ENCODE measurements at places on chromosomes 6 and 20.

GRCh38 chr6:83071023-83071422 lies 3.6 kb downstream of the DOP1A start:
- DNase-seq: no peak

- DNase-seq: peak; percentile 75
Measured at GRCh38 chr20:46013829-46014516, 5.3 kb downstream of the MMP9 start.

DNA sequence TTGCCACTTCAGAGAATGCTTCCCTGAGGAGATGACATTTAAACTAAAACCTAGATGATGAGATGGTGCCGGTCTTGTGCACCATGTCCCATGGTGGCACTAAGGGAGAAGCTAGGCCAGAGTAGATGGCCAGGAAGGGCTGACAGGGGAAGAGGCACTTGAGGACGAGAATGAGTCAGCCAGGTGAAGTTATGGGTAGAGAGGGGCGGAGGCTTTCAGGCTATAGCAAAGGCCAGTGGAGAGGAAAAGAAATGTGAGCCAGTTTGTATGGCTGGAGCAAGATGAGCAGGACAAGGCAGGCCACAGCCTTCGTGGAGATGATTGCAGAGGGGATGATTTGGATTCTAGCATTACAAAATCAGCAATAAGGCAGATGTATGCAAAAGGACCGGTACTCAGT lies 44.7 kb upstream of the ADGRF4 start:
- DNase-seq: no peak

DNA sequence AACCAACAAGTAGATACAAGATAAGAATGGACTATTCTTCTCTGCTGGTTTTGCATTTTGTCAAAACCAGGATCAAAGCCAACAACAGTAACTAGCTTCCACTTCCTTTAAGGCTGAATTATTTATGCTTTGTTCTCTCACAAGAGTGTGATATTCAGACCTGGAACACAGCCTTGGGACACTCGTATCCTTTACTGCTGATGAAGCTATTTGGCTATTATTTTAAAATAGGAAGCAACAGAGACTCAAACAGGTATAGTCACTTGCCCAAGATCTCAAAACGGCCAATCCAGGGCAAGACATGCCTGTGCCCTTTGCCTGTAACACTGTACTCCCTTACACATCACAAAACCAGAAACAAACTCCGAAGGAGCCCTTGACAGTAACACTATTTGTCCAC lies 19.9 kb downstream of the SPTLC3 start:
- DNase-seq: no peak

DNA sequence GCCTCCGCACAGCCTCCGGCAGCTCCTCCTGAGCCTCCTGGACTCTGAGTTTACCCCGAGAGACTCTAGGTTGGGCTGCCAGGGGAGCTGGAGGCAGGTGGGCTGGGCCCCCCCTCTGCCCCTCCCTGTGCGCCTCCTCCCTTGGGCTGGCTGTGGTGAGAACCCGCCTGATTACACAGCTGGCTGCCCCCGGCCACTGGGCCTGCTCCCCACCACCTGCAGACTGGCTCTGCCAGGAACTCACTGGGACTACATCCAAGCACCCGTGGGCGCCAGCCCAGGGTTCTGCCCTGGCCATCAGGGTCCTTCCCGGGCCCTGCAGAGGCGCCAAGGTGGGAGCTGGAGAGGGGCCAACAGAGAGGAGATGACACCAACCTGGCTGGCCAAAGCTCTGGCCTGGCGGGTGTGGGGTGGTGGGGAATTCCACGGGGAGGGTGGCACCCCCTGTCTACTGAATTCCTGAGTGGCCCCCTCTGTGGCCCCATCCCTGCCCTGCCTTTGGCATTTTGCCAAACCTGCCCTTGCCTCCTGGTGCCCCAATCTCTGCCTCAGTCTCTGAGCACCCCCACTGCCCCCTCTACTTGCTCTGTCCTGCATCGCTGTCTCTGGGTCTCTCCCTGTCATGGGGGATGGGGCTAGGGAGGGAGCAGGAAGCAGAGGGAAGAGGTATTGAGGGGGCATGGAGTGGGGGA lies 21.9 kb upstream of the CDH22 start:
- no peak for DNase-seq

GRCh38 chr20:61629602-61630390 lies 377.7 kb downstream of the CDH4 start:
- DNase-seq: no peak

DNA sequence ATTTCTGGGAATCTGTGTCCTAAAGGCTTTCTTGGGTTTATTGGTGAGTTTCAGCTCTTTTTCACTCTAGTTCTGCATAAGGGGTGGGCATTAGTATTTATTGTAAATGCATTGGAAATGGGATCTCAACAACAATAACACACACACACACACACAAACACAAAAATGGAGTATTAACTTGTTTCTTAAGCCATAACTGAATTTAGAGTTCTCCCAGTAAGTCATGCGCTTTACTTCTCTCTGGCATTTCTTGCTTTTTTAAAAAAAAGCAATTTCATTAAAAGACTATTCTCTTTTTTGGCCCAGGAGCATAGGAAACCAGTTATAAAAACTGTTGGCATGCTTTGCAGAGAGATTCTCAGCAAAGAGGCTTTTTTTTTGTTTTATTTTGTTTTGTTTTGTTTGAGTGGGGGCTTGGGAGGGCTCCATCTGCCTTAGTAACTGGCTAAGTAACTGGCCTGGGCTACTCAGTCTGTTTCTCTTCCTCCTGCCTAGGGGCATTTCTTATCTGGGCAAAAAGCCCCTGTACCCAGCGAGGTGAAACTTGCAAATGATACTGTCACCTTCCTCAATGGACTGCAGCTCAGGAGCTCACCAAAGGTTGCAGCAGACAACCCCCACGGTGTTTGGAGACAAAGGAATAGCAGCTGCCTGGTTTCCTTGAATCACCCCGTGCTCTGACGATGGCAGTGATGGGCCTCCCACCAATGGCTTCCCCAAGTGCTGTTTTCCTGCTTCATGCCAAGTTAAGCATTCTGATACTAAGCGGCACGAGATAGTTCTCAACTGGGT lies 128.5 kb downstream of the BCAS1 start:
- peak; percentile 40 for DNase-seq

DNA sequence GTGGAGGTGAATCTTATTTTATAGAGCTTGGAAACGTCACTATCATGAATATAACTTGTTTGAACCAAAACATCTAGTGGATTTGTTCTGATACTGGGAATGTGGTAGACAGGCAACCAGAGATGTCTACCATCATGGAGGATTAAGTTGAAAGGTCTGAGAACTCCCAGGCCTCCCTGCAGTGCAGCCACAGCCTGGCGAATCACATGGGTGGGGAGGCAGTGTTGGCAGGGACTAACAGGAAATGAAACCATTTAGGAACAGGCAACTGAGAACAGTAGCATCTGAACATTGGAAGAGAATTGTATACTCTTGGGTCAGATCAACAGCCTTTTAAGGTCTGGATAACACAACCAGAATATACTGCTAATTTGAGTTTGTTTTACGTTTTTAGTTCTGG lies 22.3 kb upstream of the CEP162 start:
- DNase-seq: no peak

DNA sequence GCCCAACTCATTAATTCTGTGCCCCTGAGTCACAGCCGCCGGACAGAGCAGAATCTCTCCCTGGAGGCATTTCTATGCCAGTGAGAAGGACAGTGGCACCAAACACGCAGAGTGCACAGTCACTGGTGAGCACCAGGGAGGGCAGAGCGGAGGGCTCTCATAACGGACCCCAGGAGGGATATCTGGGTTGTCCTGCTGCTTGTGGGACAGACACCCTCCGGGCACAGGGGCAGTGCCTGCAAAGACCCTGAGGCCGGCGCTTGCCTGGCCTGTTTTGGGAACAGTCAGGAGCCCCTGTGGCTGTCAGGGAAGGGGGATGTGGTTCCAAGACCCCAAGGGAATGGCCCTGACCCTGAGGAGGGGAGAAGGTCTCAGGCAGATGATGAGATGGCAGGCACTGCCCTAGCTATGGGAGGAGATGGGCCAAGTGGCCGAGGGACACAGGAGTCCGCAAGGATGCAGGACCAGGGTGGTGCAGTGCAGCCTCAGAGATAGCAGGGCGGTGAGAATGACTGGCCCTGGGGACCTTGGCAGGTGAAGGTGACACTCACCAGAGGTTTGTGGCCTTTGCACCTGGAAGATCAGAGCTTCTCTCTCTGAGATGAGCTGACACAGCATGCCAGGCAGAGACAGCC lies 270.8 kb downstream of the SMOC2 start:
- no peak for DNase-seq

DNA sequence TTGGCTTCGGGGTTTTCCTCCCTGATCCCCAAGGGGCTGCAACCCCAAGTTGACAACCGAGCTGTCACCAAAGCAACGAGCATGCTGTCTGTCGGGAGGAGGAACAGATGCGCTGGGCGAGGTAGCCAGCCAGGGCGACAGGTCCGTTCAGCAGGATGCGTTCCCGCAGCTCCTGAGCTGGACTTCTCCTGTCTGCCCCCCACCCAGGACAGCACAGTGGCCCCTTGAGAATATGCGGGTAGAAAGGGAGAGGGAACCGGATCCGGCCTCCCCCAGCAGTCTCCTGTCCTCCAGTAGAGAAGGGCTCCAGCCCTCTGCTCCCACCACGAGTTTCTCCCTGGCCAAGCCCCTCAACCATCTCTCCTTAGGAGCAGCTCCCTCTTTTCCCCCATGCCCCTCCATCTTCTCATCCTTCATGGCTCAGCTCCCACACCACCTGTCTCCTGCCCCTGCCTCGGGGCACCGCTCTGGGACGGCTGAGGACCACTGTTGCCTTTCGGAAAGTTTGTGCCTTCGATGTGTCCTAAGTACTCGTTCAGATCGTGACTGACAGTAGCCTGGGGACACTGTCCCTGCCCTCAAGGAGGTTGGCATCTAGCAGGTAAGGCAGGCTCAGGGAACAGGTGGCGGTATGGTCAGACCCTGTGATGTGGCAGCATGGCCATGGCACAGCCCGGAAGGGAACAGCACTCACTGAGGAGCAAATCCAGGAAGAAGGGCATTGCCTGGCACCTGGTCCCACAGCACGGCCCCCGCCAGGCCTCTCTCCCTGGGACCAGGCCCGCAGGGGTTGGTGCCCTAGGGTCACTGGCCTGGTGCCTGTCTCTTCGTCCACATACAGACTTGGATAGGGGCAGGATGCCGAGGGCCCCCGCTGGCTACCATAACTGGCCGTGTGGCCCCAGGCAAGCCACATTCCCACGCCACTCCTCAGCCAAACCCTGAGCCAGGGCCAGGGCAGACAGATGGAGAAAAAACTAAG lies 96.3 kb downstream of the ASXL1 start:
- DNase-seq: no peak

DNA sequence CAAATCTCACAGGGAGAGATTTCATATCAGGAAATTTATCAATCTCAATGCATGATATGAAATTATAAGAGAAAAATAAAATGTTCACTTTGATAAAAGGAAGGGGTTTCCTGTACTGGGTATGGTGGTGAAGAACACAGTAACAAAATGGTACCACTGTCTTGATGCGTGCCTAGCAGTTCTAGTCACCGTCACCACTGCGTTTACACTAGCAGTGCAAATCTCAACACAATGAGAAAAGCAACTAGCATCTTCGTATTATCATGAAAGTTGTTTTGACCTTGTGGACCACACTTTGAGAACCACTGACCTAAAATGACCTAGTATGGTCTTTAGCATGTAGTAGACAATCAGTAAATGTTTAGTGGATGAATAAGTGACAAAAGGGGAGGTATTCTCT lies 68.4 kb upstream of the ADGRF4 start:
- no peak for DNase-seq

DNA sequence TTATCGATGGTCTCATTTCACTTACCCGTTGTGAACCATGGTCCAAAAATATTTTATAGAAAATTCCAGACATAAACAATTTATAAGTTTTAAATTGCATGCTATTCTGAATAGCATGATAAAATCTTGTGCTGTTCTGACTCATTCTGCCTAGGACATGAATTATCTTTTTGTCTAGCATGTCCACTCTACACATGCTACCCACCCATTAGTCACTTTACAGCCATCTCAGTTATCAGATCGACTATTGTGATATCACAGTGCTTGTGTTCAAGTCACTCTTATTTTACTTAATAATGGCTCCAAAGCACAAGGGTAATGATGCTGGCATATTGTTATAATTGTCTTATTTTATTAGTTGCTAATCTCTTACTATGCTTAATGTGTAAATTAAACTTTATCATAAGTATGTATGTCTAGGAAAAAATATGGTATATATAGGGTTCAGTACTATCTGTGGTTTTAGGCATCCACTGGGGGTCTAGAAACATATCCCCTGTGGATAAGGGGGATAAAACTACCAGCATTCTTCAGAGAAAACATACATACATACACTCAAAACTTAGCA lies 252.0 kb upstream of the HTR1E start:
- no peak for DNase-seq

- DNase-seq: no peak
Measured at GRCh38 chr20:39574061-39574460, 611.9 kb downstream of the DHX35 start.

DNA sequence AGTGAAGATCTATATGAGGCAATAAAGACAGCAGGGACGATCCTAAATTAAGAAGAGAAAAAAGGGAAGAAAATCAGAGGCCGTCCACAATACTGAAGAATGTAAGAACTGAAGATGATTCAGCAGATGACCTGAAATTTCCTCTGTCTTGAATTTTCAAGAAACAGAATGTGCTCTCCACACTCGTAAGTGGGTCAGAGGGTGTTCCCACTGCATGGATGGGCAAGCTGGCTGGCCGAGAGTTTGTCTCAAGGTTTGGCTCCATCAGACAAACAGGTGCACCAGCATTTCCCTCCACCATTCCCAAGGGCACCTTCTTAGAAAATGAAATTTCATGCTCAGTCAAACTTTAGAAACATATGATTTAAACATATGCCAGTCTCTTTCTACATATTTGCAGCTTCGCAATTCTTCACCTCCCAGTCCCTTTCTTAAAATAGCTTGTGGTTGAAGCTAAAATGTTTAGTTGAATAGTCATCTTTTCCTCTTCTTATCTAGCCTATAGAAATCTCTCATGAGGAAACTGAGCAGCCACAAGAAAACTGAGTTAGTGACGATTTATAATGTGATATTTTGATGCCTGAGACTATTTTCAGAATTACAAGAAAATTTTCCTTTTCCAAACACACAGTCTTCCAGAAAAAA lies 576.4 kb downstream of the PRKN start:
- DNase-seq: no peak

DNA sequence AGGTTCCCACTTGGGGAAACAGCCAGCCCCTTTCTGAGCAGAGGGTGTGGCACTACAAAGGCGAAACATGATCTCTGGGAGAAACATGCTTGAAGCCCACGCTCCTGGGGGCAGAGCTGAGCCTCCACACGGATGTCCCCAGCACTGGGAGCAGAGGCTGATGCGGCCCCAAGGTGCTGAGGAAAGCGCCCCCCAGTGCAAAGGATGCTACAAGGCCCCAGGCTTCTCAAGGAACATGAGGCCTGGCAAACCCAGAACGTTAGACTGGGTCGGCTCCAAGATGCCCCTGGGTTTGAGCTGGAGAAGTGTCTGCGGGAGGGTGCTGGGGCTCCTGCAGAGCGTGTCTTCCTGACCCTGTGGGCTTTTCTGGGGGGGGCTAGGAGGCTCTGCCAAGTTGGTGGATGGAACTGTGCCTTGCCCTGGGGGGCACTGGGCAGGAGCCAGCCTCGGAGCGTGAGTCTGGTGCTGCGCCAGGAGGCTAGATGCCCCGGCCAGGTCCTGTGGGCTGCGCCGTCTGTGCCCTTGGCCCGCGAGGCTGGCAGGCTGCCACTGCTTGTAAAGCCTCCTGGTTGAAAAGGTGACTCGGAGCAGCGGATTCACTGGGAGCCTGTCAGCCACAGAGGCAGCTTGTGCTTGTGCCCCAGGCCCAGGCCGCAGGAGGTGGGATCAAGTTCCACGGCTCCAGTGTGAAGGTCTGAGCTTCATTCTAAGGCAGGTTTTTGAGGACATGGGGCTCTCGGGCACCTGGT lies 8.1 kb downstream of the SYNJ2 start:
- DNase-seq: no peak

Measured in CD4-positive, alpha-beta T cell treated with Interferon alpha-2 for 1 hour (primary cell).